Activated T-helper 2 cell treated with anti-CD3 and anti-CD28 coated beads, Interferon-gamma antibody, Interleukin-2, Interleukin-4, amounts not matched to agents 10 μg/mL and 5 μg/mL and 100 μg/mL, durations not matched to agents 14 hours and 24 hours and 36 hours (primary cell): ENCODE measurements at places on chromosomes 13 and 19. TPM values are rescaled to one million over a fixed set of nuclear protein-coding genes. Genes with fewer than 3 reads are reported as not detected.
A peak's percentile ranks its signal among the peaks of the same experiment; 100 is the strongest.

GRCh38 chr19:1945899-1946298 lies 4.9 kb downstream of the CSNK1G2 start:
- DNase-seq, result no peak
- H3K36me3 ChIP-seq, result peaks cover 25% of the 10 kb centered on the region
- no peak overlapping the region for H3K27ac ChIP-seq
- H3K4me1 ChIP-seq, result peaks cover 17% of the 10 kb centered on the region

DNA sequence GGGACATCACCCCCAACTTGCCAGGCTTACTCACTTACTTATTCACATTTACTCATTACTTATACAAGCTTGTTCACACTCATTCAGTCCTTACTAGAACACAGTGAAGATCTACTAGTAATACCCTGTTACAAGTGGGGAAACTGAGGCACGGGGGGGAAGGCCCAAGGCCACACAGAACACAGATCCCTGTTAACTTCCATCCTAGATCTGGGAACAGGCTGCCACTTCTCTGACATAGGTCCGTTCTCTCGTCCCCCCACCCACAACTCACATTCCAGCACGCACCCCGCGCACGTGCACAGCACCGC lies 1.5 kb upstream of the NRTN start:
- H3K4me3 ChIP-seq, result peak overlapping the region; percentile 71
- H3K27ac ChIP-seq, result no peak overlapping the region
- H3K36me3 ChIP-seq, result no peaks in the 10 kb centered on the region
- DNase-seq, result no peak
- peaks cover 16% of the 10 kb centered on the region for H3K4me1 ChIP-seq

- H3K4me1 ChIP-seq, result peaks cover 6% of the 10 kb centered on the region
- no peaks in the 10 kb centered on the region for H3K36me3 ChIP-seq
- H3K4me3 ChIP-seq, result no peak overlapping the region
- DNase-seq, result no peak
- peak overlapping the region; percentile 2 for H3K27ac ChIP-seq
These were observed 10.5 kb downstream of the PMIS2 start for GRCh38 chr19:35596366-35596999.

- H3K36me3 ChIP-seq, result no peaks in the 10 kb centered on the region
- no peak overlapping the region for H3K27ac ChIP-seq
- H3K4me3 ChIP-seq, result no peak overlapping the region
- H3K27me3 ChIP-seq, result no peaks in the 10 kb centered on the region
- no peaks in the 10 kb centered on the region for H3K4me1 ChIP-seq
These were observed 56.9 kb downstream of the ZNF726 start for GRCh38 chr19:23971598-23971997.

- no peak for DNase-seq
- H3K4me3 ChIP-seq, result peak overlapping the region; percentile 82
- H3K27ac ChIP-seq, result peak overlapping the region; percentile 83
- H3K36me3 ChIP-seq, result peaks cover 65% of the 10 kb centered on the region
- no peaks in the 10 kb centered on the region for H3K27me3 ChIP-seq
These were observed 3.5 kb downstream of the KCNN4 start for GRCh38 chr19:43777163-43777695.

GRCh38 chr13:93947651-93948050 lies 531.8 kb downstream of the DCT start:
- H3K4me1 ChIP-seq, result no peaks in the 10 kb centered on the region
- no peak for DNase-seq
- H3K27me3 ChIP-seq, result no peaks in the 10 kb centered on the region
- H3K36me3 ChIP-seq, result no peaks in the 10 kb centered on the region
- H3K27ac ChIP-seq, result no peak overlapping the region

- H3K4me1 ChIP-seq, result peaks cover 3% of the 10 kb centered on the region
- H3K27ac ChIP-seq, result no peak overlapping the region
- H3K27me3 ChIP-seq, result peaks cover 6% of the 10 kb centered on the region
- H3K4me3 ChIP-seq, result no peak overlapping the region
These were observed 19.9 kb upstream of the LGALS13 start for GRCh38 chr19:39582442-39582841.

DNA sequence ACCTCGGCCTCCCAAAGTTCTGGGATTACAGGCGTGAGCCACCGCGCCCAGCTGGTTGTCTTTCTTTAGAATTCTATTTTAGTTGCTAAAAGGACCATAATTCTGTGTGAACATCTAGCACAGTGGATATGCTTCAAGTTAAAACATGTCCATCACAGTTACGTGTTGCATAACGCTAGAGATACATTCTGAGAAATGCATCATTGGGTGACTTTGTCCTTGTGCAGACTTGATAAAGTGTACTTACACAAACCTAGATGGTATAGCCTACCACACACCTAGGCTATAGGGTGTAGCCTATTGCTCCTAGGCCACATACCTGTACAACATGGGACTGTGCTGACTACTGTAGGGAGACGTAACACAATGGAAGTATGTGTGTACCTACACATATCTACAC lies 35.4 kb downstream of the DOCK9 start:
- no peak for DNase-seq
- H3K27me3 ChIP-seq, result no peaks in the 10 kb centered on the region
- no peak overlapping the region for H3K27ac ChIP-seq
- H3K4me3 ChIP-seq, result no peak overlapping the region
- no peaks in the 10 kb centered on the region for H3K4me1 ChIP-seq

The FCHO1 gene
- 74.7 and 75.6 TPM in 2 replicates for total RNA-seq

- H3K4me3 ChIP-seq, result no peak overlapping the region
- peak; percentile 60 for DNase-seq
- no peak overlapping the region for H3K27ac ChIP-seq
- no peaks in the 10 kb centered on the region for H3K27me3 ChIP-seq
- H3K4me1 ChIP-seq, result peaks cover 16% of the 10 kb centered on the region
- no peaks in the 10 kb centered on the region for H3K36me3 ChIP-seq
These were observed 9.8 kb upstream of the GNA15 start for GRCh38 chr19:3125900-3126524.

DNA sequence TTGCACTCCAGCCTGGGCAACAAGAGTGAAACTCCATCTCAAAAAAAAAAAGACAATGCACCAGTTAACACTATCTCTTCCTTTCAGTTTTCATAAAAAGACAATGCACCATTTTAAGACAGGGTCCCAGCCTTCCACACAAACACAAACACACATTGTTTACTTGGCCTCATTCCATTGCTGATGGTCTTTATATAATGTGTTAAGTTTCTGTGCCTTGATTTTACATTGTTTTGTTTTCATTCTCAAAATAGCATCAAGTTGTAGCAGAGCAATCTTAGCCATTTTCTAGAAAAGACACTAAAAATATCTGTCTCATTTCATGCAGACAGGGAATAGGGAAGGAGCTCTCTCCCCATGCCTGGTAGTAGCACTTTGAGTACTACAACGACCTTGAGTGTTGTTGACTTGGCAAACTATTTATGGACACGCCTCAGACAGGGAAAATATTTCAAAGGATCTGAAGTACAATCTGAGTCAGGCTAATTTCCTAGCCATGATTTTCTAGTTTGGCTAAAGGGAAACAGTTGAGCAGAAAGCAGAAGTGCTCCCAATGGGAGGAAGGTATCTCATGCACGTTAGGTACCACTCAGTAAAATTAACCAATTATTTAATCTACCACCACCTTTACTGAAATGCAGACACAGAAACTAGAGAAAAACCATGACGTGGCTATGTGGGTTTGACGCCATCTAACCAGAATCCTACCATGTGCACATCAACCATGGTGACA lies 120.6 kb downstream of the ABCC4 start:
- H3K4me1 ChIP-seq, result peaks cover 60% of the 10 kb centered on the region
- H3K36me3 ChIP-seq, result peaks cover 75% of the 10 kb centered on the region
- no peak for DNase-seq
- H3K4me3 ChIP-seq, result no peak overlapping the region

DNA sequence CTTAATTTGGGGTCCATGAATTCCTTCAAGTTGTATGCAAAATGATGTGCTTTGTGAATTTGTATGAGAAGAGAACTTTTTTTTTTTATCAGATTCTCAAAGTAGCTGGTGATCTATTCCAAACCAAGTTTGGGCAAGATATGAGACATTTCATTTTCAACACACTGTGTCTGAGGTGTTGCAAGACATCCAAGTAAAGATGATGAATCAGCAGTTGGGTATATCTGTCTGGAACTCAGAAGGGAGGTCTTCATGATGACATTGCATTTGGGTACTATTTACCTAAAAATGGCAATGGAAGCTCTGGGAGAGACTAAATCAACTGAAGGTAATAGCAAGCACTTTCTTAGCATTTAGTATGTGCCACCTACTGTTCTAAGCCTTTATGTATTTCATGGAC lies 2.8 kb downstream of the FAM124A start:
- H3K4me1 ChIP-seq, result no peaks in the 10 kb centered on the region
- no peak overlapping the region for H3K4me3 ChIP-seq
- H3K36me3 ChIP-seq, result no peaks in the 10 kb centered on the region
- no peak overlapping the region for H3K27ac ChIP-seq
- no peak for DNase-seq
- H3K27me3 ChIP-seq, result peaks cover 57% of the 10 kb centered on the region

- H3K27ac ChIP-seq, result no peak overlapping the region
- H3K4me1 ChIP-seq, result no peaks in the 10 kb centered on the region
- DNase-seq, result no peak
- no peak overlapping the region for H3K4me3 ChIP-seq
These were observed 40.3 kb downstream of the ZNF557 start for GRCh38 chr19:7109678-7110289.

The IGFL4 gene
- total RNA-seq, result not detected in 2 replicates

DNA sequence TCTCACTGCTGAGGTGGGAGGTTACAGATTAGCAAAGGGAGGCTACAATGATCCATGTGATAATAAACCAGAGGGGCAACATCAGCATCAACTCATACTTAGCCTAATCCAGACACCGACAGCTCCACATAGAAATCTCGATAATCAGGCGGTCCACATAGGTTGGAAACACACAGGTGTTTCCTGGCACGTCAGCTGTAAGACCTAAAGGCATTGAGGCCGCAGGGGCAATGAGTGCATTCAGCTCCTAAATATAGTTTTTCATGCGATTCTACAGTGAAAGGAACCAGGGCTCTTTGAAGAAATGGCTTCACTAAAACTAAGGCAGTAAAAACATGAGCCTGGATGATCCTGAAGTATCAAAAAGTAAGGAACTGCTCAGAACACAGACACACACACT lies 19.3 kb downstream of the PLPP2 start:
- no peak for DNase-seq
- peaks cover 22% of the 10 kb centered on the region for H3K27me3 ChIP-seq
- H3K27ac ChIP-seq, result no peak overlapping the region
- H3K4me1 ChIP-seq, result peaks cover 2% of the 10 kb centered on the region
- H3K36me3 ChIP-seq, result no peaks in the 10 kb centered on the region

DNA sequence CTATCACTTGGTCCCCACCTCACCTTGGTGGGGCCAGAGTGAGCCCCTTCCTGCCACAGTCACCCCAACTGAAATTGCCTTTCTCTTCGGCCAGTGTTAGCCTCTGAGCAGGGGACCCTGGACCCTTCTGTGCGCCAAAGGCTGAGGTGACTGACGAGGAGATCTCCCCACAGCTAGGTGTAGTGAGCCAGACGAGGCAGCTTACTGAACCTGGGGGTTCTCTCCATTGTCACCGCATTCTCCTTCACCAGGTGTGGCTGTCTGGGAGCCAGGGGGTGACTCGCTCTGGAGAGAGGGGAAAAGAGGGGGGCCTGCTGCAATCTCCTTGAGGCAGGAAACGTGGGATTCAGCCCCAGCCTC lies 1.3 kb downstream of the RPS28 start:
- peaks cover 12% of the 10 kb centered on the region for H3K4me1 ChIP-seq
- peaks cover 5% of the 10 kb centered on the region for H3K27me3 ChIP-seq
- H3K27ac ChIP-seq, result peak overlapping the region; percentile 55
- no peak for DNase-seq

DNA sequence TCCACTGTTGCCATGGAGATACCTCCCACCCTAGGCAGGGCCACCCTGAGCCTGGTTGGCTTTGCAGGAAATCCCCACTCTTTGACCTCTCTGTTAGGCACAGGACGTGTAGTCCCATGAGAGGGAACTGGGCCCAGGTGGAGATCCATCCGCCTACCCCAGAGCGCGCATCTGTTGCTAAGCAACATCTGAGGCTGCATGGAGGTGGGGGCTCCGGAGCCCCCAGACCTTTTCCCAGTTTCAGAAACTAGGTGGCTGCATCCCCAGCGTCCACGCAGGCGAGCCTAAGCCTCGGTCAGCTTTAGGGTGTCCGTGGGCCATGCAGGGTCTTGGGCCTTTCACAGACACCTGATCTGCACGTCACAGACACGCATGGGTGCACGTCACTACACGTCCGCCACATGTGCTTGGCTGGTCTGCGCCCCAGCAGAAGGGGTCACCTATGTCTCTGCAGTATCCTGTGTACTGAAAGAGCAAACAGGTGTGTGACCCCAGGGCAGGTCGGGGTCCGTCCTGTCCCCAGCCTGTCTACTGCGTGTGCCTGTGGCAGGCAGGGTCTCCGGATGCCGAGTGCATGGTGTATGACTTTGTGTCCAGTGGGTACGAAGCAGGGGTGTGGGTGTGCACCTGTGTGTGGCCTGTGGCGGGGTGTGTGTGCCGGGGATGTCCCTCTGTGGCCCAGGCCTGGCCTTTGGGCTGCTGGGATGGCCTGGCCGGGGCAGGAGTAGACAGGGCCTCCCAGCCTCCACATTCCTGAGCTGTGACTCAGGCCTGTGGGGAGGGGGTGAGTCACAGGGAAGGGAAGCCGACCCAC lies 4.1 kb upstream of the CIRBP start:
- peaks cover 3% of the 10 kb centered on the region for H3K36me3 ChIP-seq
- no peaks in the 10 kb centered on the region for H3K27me3 ChIP-seq
- peaks cover 35% of the 10 kb centered on the region for H3K4me1 ChIP-seq

DNA sequence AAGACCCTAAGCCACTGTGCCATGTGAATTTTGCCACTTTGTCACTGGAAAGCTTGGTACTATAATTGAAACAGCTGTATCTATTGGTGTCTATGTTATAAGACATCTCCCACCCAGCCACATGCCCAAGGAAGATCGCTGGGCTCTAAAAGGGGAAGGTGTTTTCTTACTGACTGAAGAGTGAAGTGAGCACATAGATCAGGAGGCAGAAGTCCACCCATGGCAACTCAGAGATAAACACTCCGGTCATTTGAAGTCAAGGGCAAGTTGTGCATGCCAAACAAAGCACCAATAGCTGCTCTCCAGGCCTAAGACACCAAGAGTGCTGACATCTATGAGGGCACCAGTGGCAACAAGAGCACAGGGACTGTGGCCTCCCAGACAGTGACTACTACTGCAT lies 153.8 kb downstream of the KCTD12 start:
- no peaks in the 10 kb centered on the region for H3K36me3 ChIP-seq
- no peak overlapping the region for H3K27ac ChIP-seq
- H3K27me3 ChIP-seq, result no peaks in the 10 kb centered on the region
- no peaks in the 10 kb centered on the region for H3K4me1 ChIP-seq

GRCh38 chr13:109655206-109655600 lies 131.2 kb downstream of the IRS2 start:
- H3K27me3 ChIP-seq, result peaks cover 7% of the 10 kb centered on the region
- H3K4me1 ChIP-seq, result peaks cover 5% of the 10 kb centered on the region
- no peak overlapping the region for H3K4me3 ChIP-seq
- no peak for DNase-seq
- no peak overlapping the region for H3K27ac ChIP-seq

The SMIM24 gene
- total RNA-seq, result 0.51 and 0.84 TPM in 2 replicates

- H3K36me3 ChIP-seq, result no peaks in the 10 kb centered on the region
- H3K4me1 ChIP-seq, result peaks cover 2% of the 10 kb centered on the region
- no peak for DNase-seq
- H3K4me3 ChIP-seq, result no peak overlapping the region
- no peaks in the 10 kb centered on the region for H3K27me3 ChIP-seq
- H3K27ac ChIP-seq, result no peak overlapping the region
These were observed 65.1 kb downstream of the ZNF823 start for GRCh38 chr19:11673608-11674041.

GRCh38 chr19:13842291-13843103 lies 34.4 kb upstream of the NANOS3 start:
- peak; percentile 64 for DNase-seq
- no peaks in the 10 kb centered on the region for H3K27me3 ChIP-seq
- peaks cover 36% of the 10 kb centered on the region for H3K36me3 ChIP-seq

The LIPE gene
- 33.0 and 35.2 TPM in 2 replicates for total RNA-seq

The SHD gene
- 0.46 and 1.2 TPM in 2 replicates for total RNA-seq

The CPB2 gene
- total RNA-seq, result not detected in 2 replicates

The SNRPD2 gene
- total RNA-seq, result 738 and 766 TPM in 2 replicates

- H3K27ac ChIP-seq, result no peak overlapping the region
- H3K4me1 ChIP-seq, result no peaks in the 10 kb centered on the region
- no peaks in the 10 kb centered on the region for H3K36me3 ChIP-seq
These were observed 337.6 kb downstream of the SLITRK6 start for GRCh38 chr13:85461621-85462020.
